WERI-Rb-1 (cell line): ENCODE measurements at places on chromosomes 6 and 20.

- no peak for DNase-seq
Measured at GRCh38 chr20:20022498-20022897, 5.3 kb downstream of the NAA20 start.

GRCh38 chr20:6704132-6704861, 63.2 kb upstream of the BMP2 start:
- no peak for DNase-seq

DNA sequence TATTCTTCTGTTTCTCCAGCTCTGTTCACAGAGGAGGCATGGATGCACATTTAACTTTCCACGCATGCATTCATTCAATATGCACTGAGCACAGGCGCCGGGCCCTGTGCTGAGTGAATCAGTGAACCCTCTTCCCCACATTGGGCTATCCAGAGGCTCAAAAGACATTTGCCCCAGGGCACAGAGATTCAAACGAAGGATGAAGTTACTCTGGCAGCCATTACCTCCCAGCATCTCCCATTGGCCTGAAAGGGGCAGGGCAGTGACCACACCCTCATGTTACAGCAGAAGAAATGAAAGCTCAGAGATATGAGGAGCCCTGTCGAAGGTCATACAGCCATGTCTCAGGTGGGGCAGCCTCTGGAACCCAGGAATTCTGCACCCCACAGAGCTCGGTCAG, 26.7 kb upstream of the NOL4L start:
- no peak for DNase-seq

GRCh38 chr20:33539129-33539528, 49.2 kb downstream of the CBFA2T2 start:
- no peak for DNase-seq

GRCh38 chr6:28474441-28475219, 31.3 kb upstream of the ZSCAN23 start:
- no peak for DNase-seq

DNA sequence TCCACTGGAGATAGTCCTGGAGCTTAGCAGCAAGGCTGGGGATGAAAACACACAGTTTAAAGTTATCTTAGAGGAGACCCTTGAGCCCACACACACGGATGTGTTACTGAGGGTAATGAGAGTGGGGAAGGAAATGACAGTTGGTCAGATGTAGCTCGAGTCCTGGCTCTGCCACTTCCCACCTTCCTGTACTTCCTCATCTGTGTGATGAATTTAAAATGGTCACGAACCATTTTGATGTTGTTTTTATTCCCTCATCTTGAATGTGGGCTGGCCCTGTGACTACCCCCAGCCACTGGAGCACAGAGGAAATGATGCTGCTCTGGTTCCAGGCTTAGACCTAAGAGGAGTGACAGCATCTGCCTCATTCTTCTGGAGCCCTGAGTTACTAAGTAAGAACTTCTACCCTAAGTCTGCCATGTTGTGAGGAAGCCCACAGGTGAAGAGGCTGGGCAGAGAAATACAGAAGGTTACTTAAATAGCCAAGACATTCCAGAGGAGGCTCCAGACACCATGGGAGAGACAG, 141.2 kb downstream of the NRN1 start:
- DNase-seq, result no peak

GRCh38 chr20:1122388-1123315, 4.2 kb downstream of the PSMF1 start:
- DNase-seq, result no peak

DNA sequence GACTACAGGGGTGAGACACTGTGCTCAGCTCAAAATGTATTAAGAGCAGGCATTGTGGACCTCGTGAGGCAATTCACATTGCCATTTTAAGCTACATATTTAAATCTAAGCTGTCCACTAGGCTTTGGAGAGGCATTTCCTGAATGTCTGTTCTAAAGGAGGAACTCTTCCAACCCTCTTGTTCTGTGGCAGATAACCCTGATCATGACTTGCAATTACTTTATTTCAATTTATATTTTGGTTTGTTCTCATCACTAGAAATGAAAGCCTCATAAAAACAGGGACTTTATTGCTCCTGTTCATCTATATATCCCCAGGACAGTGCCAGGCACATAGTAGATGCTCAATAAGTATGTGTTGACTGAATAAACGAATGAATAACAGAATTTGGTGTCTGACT, 84.0 kb upstream of the SALL4 start:
- no peak for DNase-seq

DNA sequence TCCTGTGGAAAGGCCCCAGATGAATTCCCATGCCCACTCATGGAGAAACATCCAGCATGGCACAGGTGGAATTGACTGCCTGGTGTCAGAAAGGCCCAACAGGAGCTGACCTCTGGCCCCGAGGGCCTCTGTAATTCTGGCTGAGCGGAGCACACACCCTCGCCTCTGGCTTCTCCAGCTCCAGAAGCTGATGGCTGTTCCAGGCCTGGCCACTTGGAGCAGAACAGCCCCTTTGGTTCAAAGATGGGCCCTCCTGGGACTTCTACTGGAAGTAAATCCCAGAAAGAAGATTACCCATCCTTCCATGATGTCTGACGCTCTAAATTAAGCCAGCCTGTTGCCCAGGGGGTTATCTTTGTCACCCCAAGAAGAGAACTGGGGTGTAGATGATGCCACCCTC, 275.1 kb upstream of the CDH4 start:
- no peak for DNase-seq

DNA sequence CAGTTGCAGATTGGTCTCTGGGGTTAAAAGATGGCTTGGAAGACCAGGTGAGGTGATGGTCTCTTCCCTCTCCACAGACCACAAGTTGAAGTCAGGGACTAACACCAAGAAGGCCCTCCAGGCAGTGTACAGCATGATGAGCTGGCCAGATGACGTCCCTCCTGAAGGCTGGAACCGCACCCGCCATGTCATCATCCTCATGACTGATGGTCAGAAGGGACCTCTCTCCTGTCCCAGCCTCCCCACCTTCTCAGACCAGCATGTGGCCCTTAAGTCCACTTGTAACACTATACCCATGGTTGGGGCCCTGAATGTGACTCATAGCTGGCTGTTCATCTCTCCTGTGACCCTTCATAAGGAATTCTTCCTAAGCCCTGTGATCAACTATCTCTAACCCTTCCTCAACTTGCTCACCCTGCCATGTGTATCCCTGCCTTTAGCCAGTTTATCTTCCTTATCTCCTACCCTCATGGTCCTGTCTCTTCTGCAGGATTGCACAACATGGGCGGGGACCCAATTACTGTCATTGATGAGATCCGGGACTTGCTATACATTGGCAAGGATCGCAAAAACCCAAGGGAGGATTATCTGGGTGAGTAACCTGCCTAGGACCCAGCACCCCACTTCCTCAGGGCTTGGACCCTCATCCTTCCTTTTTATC, 3.0 kb downstream of the CFB start:
- no peak for DNase-seq

DNA sequence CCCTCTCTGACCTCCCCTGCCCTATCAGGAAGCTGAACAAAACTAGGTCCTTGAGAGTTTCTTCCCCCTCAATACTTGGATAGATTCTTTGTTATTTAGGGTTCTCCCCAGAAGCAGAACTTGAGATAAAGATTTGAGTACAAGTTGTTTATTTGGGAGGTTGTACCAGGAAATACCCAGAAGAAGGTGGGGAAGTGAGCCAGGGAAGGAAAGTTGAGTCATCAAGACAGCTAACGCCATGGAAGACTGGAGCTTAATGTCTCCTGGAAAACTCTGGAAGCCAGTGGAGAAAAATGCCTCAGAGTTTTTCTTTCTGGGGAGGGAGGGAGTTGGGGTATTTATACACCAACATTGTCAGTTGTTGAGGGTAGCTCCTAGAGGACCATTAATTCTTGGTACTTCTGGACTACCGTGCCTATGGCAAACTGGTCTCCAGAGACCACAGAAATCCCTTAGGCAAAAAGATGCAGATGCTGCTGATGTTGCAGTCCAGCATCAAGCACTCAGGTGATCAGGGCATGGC, 102.6 kb upstream of the ZFP64 start:
- DNase-seq, result no peak

- DNase-seq, result peak; percentile 62
Measured at GRCh38 chr20:47956268-47956995, 171.2 kb upstream of the SULF2 start.

GRCh38 chr6:13883966-13884365, 40.8 kb upstream of the RNF182 start:
- no peak for DNase-seq

DNA sequence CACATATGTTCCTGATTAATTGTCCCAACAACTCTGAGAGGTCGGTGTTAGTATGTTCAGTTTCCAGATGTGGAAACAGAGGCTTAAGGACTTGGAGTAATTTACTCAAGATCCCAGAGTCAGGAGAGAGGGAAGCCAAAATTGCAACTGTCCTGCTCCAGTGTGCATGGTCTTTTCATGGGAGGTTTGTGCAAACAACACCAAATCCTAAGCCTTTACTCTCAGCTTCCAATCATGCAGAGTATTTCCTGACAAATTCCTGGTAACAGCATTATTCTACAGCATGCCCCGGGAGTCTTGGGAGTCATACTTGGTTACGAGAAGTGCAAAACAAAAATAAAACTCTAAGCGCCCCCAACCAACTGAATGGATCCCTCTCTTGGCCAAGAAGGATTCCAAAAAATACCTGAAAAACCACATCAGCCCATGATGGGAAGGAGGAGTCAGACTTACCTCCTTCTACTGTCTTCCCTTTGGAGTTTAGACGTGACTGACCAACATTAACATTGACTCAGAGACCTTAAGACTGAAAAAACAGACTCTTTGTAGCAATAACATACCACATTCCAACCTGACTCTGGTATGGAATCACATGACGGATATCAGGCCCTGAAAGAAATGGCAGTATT, 30.8 kb upstream of the PPP1R3G start:
- DNase-seq, result no peak

GRCh38 chr6:155939253-155939652, 483.6 kb upstream of the NOX3 start:
- DNase-seq, result no peak

DNA sequence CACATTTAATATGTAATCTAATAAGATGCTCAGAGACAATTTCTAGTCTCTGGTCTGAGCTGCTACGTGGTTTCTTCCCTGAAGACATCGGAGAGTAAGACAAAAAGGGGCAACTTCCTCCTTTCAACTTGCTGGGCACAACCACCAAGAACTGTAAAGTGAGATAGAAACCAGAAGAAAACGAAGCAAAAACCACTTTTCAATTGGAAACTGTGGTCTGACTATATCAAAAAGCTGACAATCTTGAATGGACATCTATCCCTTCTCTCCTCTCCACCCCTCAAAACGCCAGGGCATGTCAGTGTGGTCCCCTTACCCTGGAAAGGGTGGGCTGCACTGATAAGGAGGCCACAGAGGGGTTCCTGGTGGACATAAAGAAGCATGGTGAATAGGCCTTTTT, 269.1 kb downstream of the CD83 start:
- no peak for DNase-seq

DNA sequence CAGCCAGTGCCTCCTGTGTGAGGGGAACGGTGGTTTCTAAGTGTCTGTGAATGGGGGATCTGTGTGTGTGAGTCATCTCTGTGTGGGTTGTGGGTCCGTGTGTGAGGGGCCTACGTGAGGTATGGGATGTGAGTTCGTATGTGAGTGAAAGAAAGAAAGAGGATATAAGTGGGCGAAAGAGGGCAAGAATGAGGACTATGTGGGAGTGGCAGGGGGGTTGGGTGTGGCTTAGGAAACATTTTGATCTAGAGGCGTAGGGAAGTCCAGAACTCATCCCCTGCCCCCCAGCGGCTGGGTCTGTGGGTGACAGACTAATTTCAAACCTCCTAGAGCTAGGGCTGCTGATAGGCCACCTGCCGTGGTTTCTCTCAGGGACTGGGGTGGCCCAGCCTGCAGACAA, 35.5 kb downstream of the DHX35 start:
- DNase-seq, result no peak
